ENCODE measurements at places on chromosomes 4 and X. TPM values are rescaled to one million over a fixed set of nuclear protein-coding genes. Genes with fewer than 3 reads are reported as not detected.

SYN1 gene
- not detected for total RNA-seq

- peaks cover 5% of the 10 kb centered on the region for H3K4me1 ChIP-seq
- H3K36me3 ChIP-seq: no peaks in the 10 kb centered on the region
- no peak for DNase-seq
- no peak overlapping the region for H3K27ac ChIP-seq
- no peaks in the 10 kb centered on the region for H3K27me3 ChIP-seq
These were observed 69.6 kb downstream of the FGFBP1 start for GRCh38 chr4:15868826-15869413.

- no peak for DNase-seq
- no peak overlapping the region for H3K4me3 ChIP-seq
- no peak overlapping the region for H3K27ac ChIP-seq
These were observed 206.7 kb downstream of the CEP135 start for GRCh38 chr4:56155432-56155831.

DNA sequence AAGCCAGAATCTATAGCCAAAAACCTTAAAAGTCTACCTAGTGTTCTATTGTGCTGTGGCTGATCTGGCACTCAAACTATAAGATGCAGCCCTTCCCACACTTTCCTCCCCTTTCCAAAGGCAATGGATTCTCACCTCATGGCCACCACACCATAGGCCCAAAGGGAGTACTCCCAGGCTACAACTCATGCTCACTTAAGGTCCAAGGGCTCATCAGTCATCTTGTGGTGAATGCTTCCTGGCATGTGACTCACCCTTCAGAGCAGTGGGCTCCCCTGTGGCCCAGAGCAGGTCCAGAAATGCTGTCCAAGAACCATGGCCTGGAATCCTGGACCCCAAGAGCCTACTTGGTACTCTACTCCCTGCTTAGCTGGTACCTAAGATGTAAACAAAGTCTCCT lies 181.0 kb downstream of the CHRDL1 start:
- H3K36me3 ChIP-seq: no peaks in the 10 kb centered on the region
- DNase-seq: no peak
- no peak overlapping the region for H3K27ac ChIP-seq
- H3K4me1 ChIP-seq: no peaks in the 10 kb centered on the region
- H3K4me3 ChIP-seq: no peak overlapping the region
- H3K27me3 ChIP-seq: no peaks in the 10 kb centered on the region

DNA sequence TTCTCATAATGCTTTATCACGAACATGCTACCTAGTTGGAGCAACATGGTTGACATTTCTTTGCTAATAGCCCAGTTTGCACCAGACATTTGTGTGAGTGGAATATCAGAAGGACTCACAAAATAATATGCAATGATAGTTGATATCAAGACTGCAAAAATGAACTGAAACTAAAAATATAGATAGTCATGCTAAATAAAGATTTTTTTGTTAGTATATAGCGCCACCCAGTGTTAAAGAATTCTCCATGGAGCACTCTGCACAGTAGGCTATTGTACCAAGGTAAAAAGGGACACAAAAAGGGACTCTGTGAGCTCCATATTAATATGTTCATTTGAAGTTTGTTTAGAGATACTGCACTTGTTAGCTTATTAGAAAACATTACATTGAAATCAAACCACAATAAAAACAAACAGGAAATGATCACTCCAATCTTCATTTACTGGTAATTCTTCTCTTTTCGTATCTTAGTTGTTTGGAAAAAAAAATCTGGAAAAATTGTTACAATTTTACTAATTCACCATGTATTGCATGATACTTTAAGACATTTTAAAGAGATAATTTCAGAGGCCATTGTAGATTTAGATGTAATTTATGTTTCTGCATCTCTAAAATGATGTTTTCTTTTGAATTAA lies 1509.6 kb downstream of the ADGRL3 start:
- H3K36me3 ChIP-seq: no peaks in the 10 kb centered on the region
- no peak overlapping the region for H3K27ac ChIP-seq
- no peaks in the 10 kb centered on the region for H3K27me3 ChIP-seq
- H3K4me1 ChIP-seq: no peaks in the 10 kb centered on the region
- no peak overlapping the region for H3K4me3 ChIP-seq

Measured in Caco-2 (cell line).